Immature natural killer cell (primary cell): ENCODE measurements at places on chromosomes 16 and 17. TPM values are rescaled to one million over a fixed set of nuclear protein-coding genes. Genes with fewer than 3 reads are reported as not detected.

Gene FOXC2
- not detected for polyA plus RNA-seq

Gene ALOXE3
- polyA plus RNA-seq = not detected

- DNase-seq = no peak
- H3K27me3 ChIP-seq = no peaks in the 10 kb centered on the region
- no peak overlapping the region for H3K4me3 ChIP-seq
- H3K36me3 ChIP-seq = peaks cover 28% of the 10 kb centered on the region
Observed at GRCh38 chr16:30493941-30494488, 21.5 kb downstream of the ITGAL start.

DNA sequence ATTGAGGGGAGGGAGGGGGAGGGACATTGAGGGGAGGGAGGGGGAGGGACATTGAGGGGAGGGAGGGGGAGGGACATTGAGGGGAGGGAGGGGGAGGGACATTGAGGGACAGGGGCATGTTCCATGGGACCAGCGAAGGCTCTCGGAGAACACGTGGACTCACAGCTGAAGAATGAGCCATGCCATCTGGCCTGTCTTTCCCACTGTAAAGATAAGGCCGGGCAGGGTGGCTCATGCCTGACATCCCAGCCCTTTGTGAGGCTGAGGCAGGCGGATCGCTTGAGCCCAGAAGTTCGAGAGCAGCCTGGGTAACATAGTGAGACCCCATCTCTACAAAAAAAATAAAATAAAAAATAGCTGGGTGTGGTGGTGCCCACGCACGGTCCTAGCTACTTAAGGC, 32.5 kb downstream of the RPH3AL start:
- H3K27ac ChIP-seq = no peak overlapping the region
- H3K27me3 ChIP-seq = peaks cover 2% of the 10 kb centered on the region
- H3K4me1 ChIP-seq = no peaks in the 10 kb centered on the region
- H3K4me3 ChIP-seq = no peak overlapping the region

GRCh38 chr17:19470530-19471261, 59.7 kb downstream of the RNF112 start:
- DNase-seq = no peak
- no peak overlapping the region for H3K4me3 ChIP-seq
- peaks cover 4% of the 10 kb centered on the region for H3K27me3 ChIP-seq
- no peaks in the 10 kb centered on the region for H3K36me3 ChIP-seq

Gene GRIN2C
- 0.66 TPM for polyA plus RNA-seq

Gene SNX20
- polyA plus RNA-seq = 74.9 TPM

DNA sequence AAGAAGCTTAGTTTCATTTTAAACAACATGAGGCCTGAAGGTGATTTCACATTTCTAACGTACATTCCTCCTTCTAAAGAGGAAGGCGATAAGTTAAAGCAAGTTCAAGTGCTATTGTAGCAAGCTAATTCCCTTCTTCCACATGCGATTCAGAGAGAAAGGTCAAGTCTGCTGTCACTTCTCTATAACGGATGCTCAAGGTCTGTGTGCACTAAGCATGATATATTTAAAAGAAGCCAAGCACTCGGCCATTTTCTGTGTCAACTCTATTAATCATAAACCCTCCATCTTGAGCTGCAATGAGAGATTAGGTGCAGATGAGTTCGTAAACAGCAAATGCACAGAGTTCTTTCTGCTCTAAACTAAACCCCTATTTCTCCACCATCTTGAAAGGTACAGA, 568.8 kb upstream of the ZFHX3 start:
- H3K27ac ChIP-seq = no peak overlapping the region
- H3K27me3 ChIP-seq = no peaks in the 10 kb centered on the region
- no peaks in the 10 kb centered on the region for H3K4me1 ChIP-seq
- H3K36me3 ChIP-seq = no peaks in the 10 kb centered on the region

DNA sequence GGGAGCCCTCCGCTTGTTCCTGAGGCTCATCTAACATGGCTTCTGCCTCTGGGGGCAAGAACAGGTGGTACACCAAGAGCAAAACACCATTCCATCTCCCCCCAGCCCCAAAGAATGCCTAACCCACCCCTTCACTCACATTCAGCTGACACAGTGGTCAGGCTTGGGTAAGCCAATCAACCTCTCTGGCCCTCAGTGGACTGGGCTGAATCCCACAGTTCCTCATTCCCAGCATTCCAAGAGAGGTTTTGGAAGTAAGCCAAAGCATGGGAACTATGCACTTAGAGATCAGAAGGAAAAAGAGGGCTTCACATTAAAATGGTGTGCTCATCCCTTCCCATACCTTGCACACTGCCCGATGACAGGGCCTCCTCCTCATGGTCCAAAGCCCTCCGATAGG, 7.8 kb downstream of the PIGS start:
- no peak overlapping the region for H3K4me3 ChIP-seq
- H3K27ac ChIP-seq = no peak overlapping the region
- no peak for DNase-seq
- no peaks in the 10 kb centered on the region for H3K27me3 ChIP-seq
- peaks cover 25% of the 10 kb centered on the region for H3K4me1 ChIP-seq
- H3K36me3 ChIP-seq = peaks cover 12% of the 10 kb centered on the region
